Effector memory CD4-positive, alpha-beta T cell (primary cell): ENCODE measurements at places on chromosomes 3 and 15.

GRCh38 chr3:67561667-67562394 is 92.6 kb downstream of the SUCLG2 start:
- no peak for DNase-seq

DNA sequence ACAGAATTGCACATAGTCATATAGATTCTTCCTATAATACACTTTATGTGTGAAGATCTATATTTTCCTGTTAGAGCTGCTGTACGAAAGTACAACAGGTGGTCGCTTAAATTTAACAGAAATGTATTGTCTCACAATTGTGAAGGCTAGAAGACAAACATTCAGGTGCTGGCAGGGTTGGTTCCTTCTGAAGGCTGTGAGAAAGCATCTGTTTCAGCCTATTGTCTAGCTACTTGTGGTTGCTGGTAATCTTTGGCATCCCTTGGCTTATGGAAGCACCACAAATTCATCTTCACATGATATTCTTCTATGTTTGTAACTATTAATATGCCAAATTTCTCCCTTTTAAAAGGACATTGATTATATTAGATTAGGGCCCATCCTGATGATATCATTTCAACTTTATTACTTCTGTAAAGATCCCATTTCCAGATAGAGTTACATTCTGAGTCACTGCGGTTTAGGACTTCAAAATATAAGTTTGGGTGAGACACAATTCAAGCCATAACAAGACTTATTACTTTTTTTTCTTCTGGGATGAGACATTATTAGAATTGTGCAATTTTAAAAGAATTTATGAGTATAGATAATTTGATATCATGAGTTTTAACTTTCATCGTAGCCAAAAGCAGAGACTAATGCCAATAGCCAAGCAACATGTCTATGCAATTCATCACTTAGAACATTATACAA is 248.1 kb upstream of the BCHE start:
- DNase-seq = no peak

DNA sequence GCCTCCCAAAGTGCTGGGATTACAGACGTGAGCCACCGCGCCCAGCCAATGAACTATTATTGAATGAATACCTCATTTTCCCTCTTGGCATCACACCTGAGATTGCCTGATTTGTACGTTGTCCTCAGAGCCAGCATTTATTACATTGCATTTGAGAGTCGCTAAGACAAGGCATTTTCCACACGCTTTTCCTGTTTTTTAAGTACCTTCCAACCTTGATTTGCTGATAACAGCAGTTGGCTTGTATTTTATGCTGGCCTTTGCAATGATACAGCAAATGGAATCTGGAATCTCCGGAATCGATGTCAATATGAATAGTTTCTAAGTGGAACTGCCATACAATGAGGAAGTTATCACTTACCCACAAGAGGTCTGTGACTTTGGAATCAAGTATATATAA is 15.7 kb upstream of the CNBP start:
- no peak for DNase-seq

DNA sequence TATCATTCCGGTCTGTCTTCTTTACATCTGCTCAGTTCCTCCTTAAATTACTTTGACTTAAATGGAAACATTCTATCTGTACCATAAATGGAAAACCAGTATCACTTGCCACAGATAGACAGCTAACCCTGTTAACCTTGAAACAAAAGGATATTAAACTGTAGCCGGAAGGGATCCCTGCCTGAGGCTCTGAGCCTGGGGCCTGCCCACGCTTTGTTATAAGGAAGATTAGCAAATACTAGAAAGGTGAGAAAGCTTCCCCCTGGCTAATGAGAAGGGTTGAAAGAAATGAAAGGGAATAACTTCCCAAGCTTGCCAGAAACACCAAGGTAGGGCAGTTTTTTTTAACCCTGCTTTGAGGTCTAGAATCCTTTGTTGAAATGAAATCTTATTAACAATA is 927.6 kb downstream of the FHIT start:
- no peak for DNase-seq

DNA sequence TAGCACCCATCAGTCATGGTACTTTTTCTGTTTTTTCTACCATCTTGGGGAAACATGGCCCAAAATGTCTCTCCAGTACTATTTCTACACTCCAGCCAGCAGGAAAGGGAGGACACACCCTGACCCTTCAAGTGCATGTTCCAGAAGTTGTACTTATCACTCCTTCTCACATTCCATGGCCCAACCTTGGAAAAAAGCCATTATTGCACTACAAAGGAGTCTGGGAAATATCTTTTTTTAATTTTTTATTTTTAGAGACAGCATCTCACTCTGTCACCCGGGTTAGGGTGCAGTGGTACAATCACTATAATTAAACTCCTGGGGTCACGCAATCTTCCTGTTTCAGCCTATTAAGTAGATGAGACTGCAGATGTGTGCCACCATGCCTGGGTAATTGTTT is 100.0 kb upstream of the PPP2R3A start:
- no peak for DNase-seq

DNA sequence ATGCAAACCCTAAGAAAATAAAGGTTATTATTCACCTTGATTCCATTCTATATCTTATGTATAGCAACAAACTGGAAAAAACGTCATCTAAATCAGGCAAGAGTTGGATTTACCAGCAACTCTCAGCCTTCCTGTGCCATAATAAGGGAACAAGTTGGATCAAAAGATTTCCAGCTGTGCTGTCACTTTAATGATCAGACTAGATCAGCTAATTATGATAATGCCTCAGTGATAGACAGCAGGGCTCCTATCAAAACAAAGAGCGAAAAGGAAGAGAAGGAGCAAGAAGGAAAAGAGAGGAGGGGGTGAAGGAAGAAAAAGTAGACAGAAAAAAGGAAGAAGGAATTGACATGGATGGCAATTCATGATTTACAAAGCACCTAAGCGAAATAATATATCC is 36.7 kb upstream of the BCL6 start:
- DNase-seq = no peak

- DNase-seq = no peak
Observed at GRCh38 chr3:185657691-185658503, 71.8 kb downstream of the SENP2 start.

DNA sequence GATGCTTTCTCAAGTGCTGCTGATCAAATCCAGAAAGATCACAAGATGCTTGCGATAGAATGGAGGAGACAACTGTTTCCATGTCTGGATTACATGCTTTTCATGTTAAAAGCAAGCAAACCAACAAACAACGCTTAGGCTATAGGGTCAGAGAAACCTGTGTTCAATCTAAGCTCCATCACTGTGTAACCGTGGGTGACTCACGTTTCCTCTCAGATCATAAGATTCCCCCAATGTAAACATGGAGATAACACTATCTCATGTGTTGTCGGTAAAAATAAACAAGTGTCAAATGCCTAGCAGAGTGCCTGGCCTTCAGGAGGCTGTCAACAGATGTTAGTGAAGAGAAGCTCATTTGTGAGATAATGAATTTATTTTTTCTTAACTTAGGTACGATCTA is 907.8 kb downstream of the NTRK3 start:
- DNase-seq = no peak
